ENCODE measurements at places on chromosomes 6 and 20. TPM values are rescaled to one million over a fixed set of nuclear protein-coding genes. Genes with fewer than 3 reads are reported as not detected.

Gene GSTA3
- not detected for total RNA-seq

DNA sequence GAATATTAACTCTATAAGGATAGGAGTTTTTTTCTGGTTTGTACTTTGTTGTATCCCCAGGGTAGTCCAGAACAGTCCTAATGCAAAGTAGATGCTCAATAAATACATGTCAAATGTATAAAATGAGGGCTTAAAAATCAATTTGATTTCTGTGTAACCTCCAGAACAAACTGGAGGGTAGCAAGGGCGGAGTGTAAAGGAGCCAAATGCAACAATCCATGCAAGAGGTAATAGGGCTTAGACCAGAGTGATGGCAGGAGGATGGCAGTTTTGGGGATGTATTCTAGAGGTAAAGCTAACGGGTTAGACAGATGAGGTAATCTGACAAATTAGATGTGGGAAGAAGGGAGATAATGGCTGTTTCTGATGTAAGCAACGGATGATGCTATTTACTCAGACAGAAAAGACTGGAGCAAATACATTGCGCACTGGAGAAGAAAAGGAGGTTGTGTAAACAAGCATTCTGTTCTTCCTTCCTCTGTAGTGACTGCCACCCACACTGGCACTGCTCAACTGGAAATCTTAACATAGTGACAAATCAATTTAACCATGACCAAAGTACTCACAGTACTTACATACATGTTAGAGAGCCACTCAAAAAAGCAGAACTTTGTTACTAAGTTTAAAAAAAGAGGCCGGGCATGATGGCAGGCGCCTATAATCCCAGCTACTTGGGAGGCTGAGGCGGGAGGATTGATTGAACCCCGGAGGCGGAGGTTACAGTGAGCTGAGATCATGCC lies 2.0 kb downstream of the ZNF318 start:
- DNase-seq, result no peak
- H3K36me3 ChIP-seq, result peaks cover 11% of the 10 kb centered on the region
- H3K4me3 ChIP-seq, result peak overlapping the region; percentile 28
- no peak overlapping the region for H3K27ac ChIP-seq
- H3K27me3 ChIP-seq, result peaks cover 9% of the 10 kb centered on the region

DNA sequence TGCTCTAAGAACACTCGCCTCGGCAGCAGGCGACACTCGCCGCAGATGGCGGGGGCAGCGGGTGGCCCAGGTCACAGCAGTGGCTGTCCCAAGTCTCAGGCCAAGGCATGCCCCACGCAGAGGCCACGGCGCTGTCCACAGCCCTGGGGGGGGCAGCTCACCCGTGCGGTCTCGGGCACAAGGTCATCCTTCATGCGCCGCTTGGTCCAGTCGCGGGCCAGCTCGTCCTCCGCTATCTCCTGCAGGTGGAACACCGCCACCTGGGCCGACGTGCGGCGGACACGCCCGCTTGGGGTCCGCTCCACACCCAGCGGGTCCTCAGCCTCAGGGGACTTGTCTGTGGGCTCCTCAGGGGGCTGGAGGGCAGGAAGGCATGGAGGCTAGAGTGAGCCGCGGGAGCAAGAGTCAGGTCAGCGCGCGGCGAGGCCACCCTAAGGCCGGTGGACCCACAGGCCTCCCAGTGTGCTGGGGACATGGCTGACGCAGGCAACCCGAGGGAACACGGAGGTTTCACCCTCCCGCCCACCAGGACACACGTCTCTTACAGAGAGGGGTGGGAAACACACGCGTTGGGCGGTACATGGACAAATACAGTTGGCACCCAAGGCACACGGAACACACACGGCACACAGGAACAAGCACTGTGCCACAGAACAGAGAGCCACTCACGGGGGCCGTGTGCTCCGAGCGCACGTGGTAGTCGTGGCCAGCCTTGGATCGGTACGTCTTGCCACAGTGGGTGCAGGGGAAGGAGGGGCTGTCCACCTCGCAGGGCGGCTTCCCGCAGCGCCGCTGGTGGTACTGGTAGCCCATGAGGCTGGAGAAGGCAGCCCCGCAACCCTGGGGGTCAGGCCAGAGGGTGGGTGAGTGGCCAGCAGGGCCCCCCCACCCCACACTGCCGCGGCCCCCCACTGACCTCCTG lies 6.5 kb upstream of the UCKL1 start:
- H3K27me3 ChIP-seq, result no peaks in the 10 kb centered on the region
- H3K4me3 ChIP-seq, result no peak overlapping the region
- H3K36me3 ChIP-seq, result peaks cover 15% of the 10 kb centered on the region
- no peak overlapping the region for H3K27ac ChIP-seq
- H3K4me1 ChIP-seq, result peaks cover 3% of the 10 kb centered on the region

Gene AIF1
- total RNA-seq, result 47.4 TPM

DNA sequence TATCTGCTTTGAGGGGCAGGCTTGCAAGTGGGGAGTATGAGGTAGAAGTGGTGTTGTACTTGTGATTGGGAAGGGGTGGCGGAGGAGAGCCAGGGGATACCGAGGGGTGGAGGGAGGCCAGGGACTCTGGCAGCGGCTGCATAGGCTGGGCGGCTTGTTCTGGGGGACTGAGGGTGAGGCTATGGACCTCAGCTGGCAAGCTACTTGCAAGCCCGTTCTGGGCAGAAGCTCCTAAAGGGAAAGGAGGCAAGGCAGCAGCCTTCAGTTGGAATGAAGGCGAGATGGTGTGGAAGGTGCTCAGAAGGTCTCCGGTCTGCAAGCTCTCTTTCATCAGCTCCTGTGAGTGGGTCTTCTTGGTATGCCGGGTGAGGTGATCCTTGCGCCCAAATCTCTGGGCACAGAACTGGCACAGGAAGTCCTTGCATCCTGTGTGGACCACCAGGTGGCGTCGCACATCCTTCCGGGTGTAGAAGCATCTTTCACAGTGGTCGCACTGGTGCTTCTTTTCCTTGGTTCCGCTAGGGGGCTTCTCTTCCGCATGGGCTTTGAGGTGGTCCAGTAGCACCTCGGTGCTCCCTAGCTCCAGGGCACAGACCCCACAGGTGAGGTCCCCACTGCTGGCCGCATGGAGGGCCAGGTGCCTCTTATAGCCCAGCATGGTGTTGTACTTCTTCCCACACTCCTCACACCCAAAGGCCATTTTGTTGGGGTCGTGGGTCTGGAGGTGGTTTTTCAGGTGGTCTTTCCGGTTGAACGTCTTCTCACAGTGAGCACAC lies 66.0 kb downstream of the PLAGL1 start:
- H3K4me1 ChIP-seq, result peaks cover 24% of the 10 kb centered on the region
- H3K36me3 ChIP-seq, result peaks cover under 1% of the 10 kb centered on the region
- H3K4me3 ChIP-seq, result no peak overlapping the region
- H3K27ac ChIP-seq, result no peak overlapping the region
- peak; percentile 78 for DNase-seq

DNA sequence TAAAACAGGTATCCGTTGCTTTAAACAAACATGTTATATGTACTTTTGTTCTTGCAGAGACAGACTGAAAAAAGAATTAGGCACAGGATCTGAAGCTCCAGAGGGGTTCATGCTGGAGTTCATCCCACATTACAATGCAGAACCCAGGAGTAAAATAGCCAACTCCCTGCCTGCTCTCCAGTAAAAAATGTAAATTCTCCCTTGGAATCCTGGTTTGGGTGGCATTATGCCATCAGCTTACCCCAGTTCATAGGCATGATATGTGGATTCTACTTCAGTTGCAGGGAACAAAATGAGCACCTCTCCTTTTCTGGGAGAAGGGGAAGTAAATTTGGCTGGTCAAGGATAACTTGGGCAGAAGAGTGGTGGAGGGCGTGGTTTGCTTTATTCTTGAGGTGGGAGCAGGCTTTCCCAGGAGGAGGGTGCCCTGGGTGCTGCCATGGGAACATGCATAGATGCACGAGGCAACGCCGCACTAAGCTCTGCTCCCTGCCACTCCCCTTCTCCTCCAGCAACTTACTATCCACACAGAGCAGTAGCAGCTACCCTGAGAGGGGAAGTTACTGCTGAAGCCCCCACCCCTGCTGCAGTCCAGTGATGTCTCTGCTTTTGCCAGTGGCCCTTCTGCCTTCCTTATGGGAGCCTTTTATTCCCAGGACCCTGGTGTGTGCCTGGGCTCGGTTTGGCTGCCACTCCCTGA lies 71.6 kb upstream of the GLP1R start:
- no peak for DNase-seq
- H3K4me1 ChIP-seq, result no peaks in the 10 kb centered on the region
- H3K27me3 ChIP-seq, result peaks cover 64% of the 10 kb centered on the region
- no peak overlapping the region for H3K4me3 ChIP-seq

GRCh38 chr20:50913690-50914375 lies 17.4 kb downstream of the ADNP start:
- H3K36me3 ChIP-seq, result peaks cover 33% of the 10 kb centered on the region
- peak; percentile 60 for DNase-seq
- H3K4me1 ChIP-seq, result peaks cover 74% of the 10 kb centered on the region
- no peaks in the 10 kb centered on the region for H3K27me3 ChIP-seq
- H3K4me3 ChIP-seq, result no peak overlapping the region

DNA sequence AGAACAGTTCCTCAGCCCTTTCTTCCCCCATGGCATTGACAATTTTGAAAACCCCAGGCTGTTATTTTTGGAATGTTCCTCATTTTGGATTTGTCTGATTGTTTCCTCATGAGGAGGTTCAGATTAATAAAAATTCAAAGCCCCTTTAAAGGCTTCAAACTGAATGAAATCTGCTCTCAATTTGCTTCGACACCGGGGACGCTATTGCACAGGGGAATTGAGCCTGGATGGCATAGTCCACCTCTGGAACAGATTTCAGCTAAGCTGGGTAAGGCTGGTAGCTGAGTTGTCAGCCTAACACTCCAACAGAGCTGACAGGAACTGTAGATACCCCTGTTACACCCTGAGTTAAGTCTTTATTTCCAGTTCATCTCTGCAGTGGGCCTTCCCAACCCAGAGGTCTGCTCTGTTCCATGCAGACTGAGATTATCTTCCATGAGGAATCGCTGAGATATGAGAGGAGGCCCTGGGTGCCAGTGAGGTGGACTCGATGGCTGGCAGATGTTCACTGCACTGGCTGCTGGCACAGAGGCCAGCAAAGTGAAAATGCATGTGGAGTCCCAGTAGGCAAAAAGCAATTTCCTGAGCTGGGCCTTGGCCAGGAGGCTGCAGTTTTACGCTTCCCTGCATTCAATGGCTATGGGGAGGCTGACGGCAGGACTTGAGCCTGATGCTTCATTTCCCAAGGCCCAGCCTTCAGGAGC lies 73.3 kb upstream of the PAX1 start:
- H3K4me1 ChIP-seq, result no peaks in the 10 kb centered on the region
- no peaks in the 10 kb centered on the region for H3K27me3 ChIP-seq
- no peak for DNase-seq
- H3K36me3 ChIP-seq, result no peaks in the 10 kb centered on the region
- H3K4me3 ChIP-seq, result no peak overlapping the region
- H3K27ac ChIP-seq, result no peak overlapping the region

GRCh38 chr6:101668496-101669030 lies 275.1 kb downstream of the GRIK2 start:
- no peaks in the 10 kb centered on the region for H3K36me3 ChIP-seq
- H3K27me3 ChIP-seq, result no peaks in the 10 kb centered on the region
- no peak overlapping the region for H3K27ac ChIP-seq
- no peak overlapping the region for H3K4me3 ChIP-seq

Measured in activated CD8-positive, alpha-beta memory T cell treated with anti-CD3 and anti-CD28 coated beads, Interleukin-2, amount 10 ng/mL, durations not matched to agents 7 days and 5 days (primary cell).